Lower lobe of right lung (tissue), 2 donors: ENCODE measurements at places on chromosomes 5 and 9.

DNA sequence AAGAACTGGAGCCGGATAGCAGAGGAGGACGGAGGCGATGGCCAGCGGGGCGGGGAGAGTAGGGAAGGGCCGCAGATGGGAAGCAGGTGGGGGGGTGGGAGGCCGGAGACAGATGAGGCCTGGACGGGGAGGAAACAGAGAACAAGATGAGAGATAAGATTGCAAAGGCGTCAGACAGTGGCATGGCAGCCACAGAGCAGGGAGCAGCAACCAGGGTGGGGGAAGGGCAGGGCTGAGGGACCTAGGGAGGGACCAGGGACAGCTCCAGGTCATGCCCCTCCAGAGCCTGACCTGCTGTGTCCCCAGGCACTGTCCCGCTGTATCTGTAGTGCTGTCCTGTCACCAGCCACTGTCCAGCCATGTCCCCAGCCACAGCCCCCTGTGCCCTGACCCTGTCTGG lies 49.6 kb upstream of the LMX1B start:
- H3K27me3 ChIP-seq: peaks cover 21% of the 10 kb centered on the region
- H3K4me3 ChIP-seq: no peak overlapping the region
- no peaks in the 10 kb centered on the region for H3K4me1 ChIP-seq
- no peaks in the 10 kb centered on the region for H3K36me3 ChIP-seq

DNA sequence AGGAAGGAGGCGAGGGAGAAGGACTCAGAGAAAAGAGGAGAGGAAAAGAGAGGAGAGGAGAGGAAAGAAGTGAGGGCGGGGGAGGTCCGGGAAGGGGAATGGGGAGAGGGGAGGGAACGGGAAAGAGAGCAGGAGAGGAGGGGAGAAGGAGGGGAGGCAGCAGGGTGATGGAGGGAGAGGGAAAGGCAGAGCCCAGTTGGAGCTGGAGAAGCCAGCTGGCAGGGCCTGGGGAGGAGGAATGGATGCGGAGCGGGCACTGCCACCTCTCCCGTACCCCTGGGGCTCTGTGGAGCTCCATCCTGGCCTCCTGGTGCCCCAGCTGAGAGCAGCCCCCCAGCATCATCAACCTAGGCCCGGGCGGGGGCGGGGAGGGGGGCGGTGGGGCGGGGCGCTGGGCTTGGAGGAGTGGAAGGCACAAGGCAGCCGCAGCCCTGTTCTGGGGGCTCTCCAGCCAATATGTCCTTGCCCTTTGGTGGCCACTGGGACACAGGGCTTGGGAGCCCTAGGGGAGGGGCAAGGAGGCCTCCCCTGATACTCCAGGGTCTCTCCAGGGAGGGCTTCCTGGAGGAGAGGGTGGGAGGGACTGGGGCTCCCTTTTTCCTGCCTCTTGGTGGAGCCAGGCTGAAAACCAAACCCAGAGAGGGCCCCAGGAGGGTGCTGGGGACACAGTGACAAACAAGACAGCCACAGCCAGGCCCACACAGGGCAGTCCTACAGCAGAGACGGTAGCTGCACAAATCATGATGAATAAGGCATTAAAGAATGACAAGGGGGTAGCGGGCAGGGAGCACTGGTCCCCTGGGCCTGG lies 123.7 kb downstream of the C9orf50 start:
- H3K4me3 ChIP-seq: peak overlapping the region; percentile 84
- H3K27me3 ChIP-seq: no peaks in the 10 kb centered on the region
- peaks cover 64% of the 10 kb centered on the region for H3K4me1 ChIP-seq
- no peak for DNase-seq
- H3K36me3 ChIP-seq: peaks cover 20% of the 10 kb centered on the region

DNA sequence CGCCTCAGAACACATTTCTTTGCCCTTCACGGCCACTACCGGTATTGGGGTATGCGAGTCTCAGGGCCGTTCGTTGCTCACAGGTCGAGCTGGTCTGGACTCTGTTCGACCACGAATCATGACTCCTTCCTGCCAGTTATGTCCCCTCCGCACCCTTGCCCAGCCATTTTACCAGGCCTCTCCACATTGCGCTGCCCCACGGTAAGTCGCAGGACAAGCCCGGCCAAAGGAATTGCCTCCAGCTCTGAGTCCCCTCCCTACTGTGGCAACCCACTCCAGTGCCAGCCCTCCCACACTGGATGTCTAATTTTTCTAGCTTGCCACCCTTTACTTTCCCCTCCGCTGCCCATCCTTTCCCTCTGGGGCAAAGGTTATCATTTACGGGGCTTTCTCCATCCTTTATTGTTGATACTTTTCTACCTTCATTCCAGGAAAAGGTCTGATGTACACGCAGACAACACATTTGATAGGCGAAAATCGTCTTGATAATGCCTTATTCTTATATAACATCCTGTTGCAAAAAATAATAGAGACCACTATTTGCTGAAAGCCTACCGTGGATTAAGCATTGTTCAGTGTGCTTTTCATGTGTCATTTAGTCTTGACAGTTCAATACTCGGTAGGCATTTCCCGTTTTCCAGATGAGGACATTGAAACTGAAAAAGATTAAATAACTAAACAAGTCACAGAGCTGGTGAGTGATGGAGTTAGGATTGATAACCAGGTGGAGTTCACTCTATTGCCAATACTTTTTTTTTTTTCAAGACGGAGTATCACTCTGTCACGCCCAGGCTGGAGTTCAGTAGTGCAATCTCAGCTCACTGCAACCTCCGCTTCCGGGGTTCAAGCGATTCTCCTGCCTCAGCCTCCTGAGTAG lies 958 bp upstream of the HSPA5 start:
- peaks cover 36% of the 10 kb centered on the region for H3K4me1 ChIP-seq
- peak; percentile 53 for DNase-seq
- H3K27me3 ChIP-seq: no peaks in the 10 kb centered on the region

DNA sequence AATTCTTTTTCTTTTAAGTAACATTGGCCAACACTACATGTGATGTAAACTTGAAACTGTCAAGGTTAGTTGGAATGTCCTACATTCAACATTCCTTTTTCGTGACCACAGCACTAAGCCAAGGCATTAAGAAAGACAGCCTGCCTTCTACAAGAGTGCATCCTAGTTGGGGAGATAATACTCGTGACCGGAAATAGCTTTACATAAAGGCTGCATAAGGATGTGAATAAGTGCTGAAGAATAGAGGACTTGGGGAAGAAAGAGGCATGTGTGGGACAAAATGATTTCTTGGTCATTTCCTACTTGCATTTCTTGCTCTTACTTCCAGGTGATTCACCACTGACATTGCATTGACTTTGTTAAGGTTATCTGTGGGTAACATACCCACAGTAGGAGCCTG lies 282.0 kb downstream of the DMRT2 start:
- H3K36me3 ChIP-seq: no peaks in the 10 kb centered on the region
- no peak overlapping the region for H3K4me3 ChIP-seq
- H3K27ac ChIP-seq: no peak overlapping the region
- DNase-seq: no peak
- no peaks in the 10 kb centered on the region for H3K4me1 ChIP-seq

DNA sequence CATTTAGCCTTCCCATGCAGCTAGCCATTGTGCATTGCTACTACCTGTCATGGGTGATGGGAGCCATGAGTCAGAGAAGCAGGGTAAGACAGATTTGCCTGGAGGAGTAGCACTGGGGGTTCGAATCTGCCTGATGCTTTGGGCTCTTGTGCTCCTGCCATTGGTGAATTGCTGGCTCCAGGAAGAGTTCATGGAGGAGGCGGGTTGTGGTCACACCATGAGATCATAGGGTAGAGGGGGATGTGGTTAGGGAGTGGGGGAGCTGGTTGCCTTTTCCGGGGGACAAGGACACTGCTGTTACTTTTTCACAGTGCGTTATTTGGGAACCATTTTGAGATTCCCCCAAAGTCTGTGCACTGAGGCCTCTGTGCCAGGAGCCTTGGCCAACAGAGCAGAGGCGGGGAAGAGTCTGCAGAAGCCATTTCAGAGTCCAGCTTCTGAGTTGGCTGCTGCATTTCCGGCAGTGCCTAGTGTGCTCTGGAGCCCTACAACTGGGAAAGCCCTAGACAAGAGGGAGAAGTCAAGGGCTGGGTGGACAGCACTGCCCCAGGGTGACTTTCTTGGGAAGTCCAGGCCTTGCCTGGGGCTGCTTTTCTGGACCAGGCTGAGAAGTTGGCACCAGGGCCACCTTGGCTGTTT lies 6.2 kb downstream of the ANGPTL2 start:
- H3K27me3 ChIP-seq: no peaks in the 10 kb centered on the region
- H3K4me1 ChIP-seq: peaks cover 22% of the 10 kb centered on the region
- H3K36me3 ChIP-seq: no peaks in the 10 kb centered on the region
- no peak overlapping the region for H3K27ac ChIP-seq
- no peak for DNase-seq
- H3K4me3 ChIP-seq: no peak overlapping the region

DNA sequence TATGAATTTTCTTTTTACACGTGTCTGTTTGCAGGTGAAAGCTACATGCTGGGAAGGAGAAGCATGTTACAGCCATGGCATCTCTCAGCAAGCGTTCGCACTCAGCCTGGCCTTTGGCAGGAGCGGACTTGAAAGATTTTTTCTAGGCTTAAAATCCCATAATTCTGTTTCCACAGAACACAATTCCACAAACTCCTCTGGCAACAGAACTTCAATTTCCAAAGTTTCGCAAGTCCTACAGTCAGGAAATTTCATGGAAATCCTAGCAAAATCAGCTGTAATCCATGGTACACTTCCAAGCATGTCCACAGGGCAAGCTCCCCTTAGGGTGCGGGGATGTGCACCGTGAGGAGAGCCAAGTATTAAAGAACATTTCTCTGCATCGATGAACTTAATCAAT lies 35.9 kb downstream of the SUB1 start:
- no peak for DNase-seq
- no peaks in the 10 kb centered on the region for H3K27me3 ChIP-seq

GRCh38 chr9:3262826-3263529 lies 262.8 kb downstream of the RFX3 start:
- no peak for DNase-seq
- H3K27ac ChIP-seq: no peak overlapping the region
- no peaks in the 10 kb centered on the region for H3K4me1 ChIP-seq
- peaks cover 15% of the 10 kb centered on the region for H3K36me3 ChIP-seq
- no peak overlapping the region for H3K4me3 ChIP-seq

DNA sequence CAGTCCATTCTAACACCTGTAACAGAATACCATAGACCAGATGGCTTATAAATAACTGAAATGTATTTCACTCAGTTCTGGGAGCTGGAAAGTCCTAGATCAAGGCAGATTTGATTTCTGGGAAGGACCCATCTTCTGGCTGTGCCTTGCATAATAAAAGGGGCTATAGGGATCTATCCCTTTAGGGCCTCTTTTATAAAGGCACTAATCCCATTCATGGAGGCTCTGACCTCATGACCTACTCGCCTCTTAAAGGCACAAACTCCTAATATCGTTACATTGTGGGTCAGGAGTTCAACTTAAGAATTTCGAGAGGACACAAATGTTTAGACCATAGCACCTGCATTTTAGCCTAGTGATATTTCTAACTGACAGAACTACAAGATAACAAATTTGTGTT lies 619.0 kb downstream of the CDH18 start:
- H3K36me3 ChIP-seq: no peaks in the 10 kb centered on the region
- no peak overlapping the region for H3K4me3 ChIP-seq
- no peak overlapping the region for H3K27ac ChIP-seq
- H3K27me3 ChIP-seq: no peaks in the 10 kb centered on the region
- H3K4me1 ChIP-seq: no peaks in the 10 kb centered on the region
- no peak for DNase-seq
